Smooth muscle cell of the brain vasculature (primary cell): ENCODE measurements at places on chromosomes 3 and 15.

GRCh38 chr3:152870027-152870426 is 35.1 kb downstream of the P2RY1 start:
- DNase-seq = no peak

DNA sequence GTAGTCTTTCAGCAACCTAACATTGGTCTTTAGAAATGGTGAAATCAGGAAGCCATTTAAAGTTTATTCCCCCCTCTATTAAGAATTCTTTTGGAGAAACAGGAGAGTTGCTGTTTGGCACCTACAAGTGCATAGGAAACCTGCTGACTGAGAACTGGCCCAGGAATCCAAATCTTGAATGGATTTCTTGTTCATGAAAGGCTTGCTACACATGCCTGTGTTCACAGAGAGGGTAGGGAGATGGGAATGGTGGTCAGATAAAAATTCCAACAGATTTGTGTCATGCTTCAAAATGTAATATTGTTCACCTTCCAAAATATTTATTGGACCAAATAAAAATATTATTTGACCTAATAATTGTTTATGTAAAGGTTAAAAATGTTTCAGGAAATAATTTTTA is 24.2 kb upstream of the ZPLD1 start:
- DNase-seq = no peak

DNA sequence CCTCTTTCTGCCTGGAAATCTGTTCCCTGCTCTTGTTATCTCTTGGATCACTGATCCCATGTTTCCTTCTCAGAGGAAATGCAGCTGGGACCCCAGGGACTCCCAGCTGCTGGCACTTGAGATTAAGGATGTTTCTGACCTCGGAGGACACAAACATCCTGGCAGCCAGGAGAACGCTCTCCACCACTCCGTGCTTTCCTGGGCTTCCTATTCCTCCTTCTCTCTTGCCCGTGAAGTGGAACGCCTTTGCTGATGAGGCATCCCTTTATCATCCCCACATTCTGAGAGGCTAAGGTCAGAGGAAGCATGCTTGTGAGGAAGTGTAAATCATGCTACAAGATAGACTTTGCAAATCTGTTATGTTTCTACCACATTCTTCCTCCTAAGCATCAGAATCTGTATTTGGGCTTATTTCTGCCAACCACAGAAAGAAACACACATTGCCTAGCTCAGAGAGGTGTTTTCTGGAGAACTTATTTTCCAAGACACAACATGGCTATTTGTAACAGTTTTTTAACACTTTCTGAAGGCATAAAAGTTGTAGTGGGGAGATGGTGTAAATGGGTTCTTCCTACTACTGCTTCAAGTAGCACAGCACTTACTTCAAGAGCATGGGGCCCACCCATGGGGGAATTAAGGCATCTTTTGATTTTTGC is 25.6 kb upstream of the LDHAL6B start:
- no peak for DNase-seq

- no peak for DNase-seq
Measured at GRCh38 chr15:45276831-45277230, 24.8 kb downstream of the SLC28A2 start.

DNA sequence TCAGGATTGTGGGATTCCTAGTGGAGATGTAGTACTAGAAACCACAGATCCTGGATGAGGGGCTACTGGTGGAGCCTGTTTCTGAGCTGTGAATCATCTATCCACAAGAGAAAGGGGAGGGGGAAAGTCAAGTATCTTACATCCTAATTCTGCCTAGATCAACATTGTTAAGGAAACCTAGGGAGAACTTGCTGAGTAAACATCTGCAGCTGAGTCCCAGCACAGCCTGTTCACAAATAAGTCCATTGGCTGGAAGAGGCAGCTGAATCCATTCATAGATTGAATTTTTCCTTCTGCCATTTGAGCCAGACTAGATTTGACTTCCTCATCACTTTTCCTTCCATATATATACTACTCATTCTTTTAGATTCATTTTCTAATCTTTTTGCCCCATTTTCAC is 460.5 kb downstream of the TUSC7 start:
- DNase-seq = peak; percentile 24

GRCh38 chr3:22101811-22102210 is 350.8 kb upstream of the ZNF385D start:
- no peak for DNase-seq

DNA sequence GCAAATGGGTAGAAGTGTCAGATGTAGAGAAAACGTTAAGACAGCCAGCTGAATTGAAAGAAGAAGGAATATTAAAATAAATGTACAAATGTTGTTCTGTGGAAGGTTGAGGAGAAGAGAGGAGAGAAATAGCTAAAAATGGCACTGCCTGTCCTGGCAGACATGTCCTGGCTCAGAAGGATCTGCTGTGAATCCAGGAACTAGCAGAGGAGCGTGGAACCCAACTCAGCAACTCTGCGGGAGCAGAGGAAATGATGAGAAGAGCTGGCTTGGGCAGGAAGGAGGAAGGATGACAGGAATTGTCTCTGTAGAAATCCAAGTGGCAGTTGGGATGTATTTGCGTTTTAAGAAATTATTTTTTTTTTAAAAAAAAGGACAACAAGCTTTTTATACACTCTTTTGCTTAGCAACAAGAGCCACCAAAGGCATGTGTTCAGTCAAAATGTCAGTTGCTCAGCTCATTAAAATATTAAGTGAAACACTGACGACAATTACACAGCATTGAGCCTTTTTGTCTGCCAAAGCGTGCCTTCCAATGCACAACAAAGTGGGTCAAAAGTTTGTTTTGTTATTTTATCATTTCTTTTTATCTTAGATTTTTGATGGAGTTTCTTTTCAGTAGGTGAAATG is 16.1 kb downstream of the NANOGP8 start:
- DNase-seq = no peak

- no peak for DNase-seq
Measured at GRCh38 chr15:79620112-79620857, 188.1 kb downstream of the MINAR1 start.

DNA sequence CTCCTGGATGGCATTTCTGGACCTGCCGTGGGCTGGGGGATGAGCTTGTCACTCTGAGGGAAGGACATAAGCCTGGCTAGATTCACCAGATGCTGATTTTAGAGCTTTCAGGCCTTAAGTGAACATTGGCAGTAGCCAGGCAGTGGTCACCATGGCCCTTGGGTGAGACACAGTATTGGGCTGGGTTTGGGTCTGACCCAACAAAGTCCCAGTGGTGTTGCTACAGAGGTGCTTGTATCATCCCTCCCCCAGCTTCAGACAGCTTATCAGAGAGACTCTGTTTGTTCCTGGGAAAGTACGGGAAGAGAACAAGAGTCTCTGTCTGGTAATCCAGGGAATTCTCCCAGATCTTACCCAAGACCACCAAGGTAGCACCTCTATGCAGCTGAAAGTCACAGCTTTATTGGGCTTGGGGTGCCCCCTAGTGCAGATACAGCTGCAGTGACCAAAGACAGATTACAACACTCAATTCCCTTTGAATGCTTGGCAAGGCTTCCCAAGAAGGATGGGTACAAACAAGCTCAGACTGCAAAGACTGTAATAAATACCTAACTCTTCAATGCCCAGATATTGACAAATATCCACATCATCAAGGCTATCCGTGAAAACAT is 9.8 kb upstream of the RUVBL1 start:
- DNase-seq = no peak

GRCh38 chr3:13822871-13823585 is 56.8 kb downstream of the WNT7A start:
- no peak for DNase-seq

- no peak for DNase-seq
Measured at GRCh38 chr3:85004147-85004546, 45.4 kb downstream of the CADM2 start.

- DNase-seq = no peak
Measured at GRCh38 chr3:152621006-152621868, 213.7 kb upstream of the P2RY1 start.

DNA sequence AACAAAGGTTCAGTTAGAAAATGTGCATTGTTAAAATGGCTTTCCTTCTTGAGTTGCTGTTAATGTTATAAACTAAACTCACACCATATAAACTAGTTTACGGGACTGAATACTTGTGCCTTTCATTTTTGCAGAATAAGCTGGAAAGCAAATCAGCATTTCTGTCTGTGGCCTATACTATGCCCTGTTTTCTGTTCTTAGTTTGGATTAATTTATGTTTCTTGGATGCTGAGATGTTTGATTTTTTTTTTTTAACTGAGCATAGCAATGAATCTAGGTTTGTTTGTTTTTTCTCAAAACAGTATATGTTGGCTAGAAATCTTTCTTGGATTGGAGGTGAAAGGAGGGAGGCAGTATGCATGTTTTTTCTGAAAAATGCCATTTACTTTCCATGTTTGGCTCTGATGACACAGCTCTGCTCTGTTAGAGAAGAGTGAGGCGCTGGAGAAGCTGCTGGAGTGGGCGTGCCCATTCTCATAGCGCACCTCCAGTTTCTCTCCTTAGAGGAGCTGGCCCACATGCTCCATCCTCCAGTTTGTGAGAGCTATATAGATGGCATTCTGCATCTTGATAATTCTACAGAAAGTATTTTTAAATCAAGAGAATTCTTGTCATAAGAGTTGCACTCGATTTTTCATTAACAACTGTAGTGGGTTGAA is 423.6 kb upstream of the TPM1 start:
- no peak for DNase-seq

- DNase-seq = no peak
Measured at GRCh38 chr3:23916152-23916885, 471 bp downstream of the NKIRAS1 start.

DNA sequence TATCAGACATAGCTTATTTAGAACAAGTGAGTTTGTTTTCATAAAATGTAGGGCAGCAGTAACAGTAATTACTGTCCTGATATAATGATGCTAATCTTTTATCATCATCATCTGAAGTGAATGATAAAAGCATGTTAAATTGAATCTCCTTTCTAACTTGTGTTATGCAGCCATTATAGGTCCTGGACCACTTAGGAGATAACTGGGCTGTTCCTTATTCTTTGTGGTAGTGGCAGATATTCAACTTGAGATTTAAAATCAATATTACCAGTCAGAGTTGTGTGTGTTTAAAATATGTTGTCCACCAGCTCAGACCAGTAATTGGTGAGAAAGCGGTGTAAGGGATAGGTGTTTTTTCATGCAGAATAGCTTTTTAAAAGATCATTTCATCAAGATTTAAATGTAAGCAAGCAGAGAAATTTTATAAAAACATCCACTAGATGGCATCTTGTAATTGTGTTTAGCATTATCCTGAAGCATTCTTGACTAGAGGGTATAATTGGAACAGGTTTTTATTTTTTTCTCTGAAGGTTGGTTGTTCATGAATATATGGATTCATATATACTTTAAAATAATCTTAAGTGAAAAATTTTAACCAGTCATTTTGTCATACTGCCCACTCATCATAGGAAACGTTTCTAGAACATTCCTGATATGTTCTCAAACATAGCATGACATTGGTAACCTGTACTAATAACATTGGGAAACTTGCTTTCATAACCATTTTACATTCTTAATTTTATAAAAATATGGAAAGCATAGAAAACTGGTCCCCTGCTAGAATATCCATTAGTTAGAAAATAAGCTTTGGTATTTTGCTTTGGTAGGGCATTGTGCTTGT is 153.9 kb downstream of the BBX start:
- no peak for DNase-seq

GRCh38 chr3:189249987-189250386 is 78.2 kb downstream of the TPRG1 start:
- no peak for DNase-seq

GRCh38 chr3:169662132-169662842 is 1.2 kb downstream of the MECOM start:
- no peak for DNase-seq

GRCh38 chr3:172846706-172847105 is 96.2 kb downstream of the ECT2 start:
- DNase-seq = no peak

DNA sequence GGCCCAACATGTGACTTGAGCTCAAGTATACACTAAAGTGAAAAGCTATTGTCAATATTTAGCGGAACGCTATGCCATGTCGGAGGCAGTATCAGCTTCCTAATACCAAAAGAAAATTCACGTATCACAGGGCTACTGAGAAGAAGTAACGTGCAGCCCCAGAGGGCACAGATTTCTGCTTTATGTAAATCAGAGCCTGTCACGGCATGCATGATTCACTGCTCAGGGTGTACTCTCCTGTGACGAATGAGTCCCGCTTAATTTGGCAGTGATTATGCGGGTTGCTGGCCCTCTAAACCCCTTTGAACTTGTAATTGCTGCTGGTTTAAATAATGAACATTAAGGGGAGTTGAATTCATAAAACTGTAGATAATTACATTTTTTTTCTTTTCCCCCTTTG is 85.3 kb downstream of the MEIS2 start:
- DNase-seq = no peak

DNA sequence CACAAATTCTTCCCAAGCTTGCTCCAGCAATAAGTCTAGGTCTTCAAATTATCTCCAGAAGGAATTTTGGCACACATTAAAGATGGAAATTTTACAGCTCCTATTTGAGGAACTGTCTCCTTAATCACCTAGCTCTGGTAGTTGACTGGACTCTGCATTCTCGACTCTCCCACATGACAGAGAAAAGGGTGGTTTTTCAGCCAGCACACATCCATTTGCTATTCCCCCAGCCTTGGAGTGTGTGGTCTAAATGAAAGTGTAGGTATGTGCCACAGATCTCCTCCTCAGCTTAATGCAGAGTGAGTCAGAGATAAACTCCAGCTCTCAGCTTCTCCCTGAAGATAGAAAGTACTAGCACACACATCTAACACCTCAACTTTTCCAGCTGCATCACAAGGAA is 62.2 kb upstream of the ALCAM start:
- no peak for DNase-seq

GRCh38 chr3:46576879-46577278 is 10.8 kb upstream of the LRRC2 start:
- DNase-seq = no peak

DNA sequence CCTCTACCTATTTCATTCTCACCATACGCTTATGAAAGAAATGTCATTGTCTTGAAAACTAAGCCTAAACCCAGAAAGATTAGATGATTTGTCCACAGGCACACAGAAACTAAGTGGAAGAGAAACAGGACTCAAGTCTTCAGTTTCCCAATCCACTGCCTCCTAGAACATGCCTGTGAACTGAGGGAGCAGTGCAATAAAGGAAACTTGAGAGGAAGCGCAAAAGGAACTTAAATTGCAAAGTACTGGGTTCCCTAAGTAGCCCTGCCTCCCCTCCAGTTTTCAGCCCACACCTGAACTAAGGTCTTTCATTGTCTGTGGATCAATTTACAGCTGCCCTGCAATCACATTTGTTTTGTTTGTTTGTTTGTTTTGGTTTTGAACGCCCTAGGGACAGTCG is 56.7 kb upstream of the TSEN2 start:
- DNase-seq = no peak

GRCh38 chr3:74739242-74739641 is 124.8 kb upstream of the CNTN3 start:
- no peak for DNase-seq

- DNase-seq = no peak
Measured at GRCh38 chr3:65004795-65005295, 317.0 kb upstream of the ADAMTS9 start.
